Thoracic aorta (tissue), 2 donors: ENCODE measurements at places on chromosomes 16 and 17.

DNA sequence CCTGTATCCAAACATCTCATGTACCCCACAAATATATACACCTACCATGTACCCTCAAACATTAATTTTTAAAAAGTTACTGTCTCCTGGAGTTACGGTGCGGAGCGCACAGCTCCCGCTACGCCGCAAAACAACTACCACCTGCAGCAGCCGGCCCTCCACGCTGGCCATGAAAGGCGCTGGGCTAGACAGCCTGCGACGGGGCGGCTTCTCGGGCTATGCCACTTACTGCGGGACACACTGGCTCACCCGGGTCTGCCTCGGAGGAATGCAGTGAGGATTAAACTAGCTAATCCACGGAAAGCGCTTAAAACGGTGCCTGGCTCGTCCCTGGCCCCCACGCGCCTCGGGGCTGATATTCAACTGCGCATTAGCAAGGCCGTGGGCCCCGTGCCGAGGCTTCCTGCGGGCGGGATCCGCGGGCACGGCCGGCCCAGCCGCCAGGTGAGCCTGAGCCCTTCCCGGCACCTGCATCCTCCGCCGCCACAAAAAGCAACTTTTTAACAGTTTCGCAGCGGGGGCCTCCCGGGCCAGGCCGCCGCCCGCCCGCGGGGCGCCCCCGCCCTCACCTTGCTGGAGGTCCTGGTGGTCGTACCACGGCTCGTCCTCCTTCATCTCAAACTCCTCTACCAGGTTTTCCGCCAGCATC lies 633 bp downstream of the CDR2 start:
- peak overlapping the region; percentile 73 for H3K27ac ChIP-seq
- peak overlapping the region; percentile 79 for H3K4me3 ChIP-seq
- no peak for DNase-seq
- no peaks in the 10 kb centered on the region for H3K36me3 ChIP-seq
- peaks cover 46% of the 10 kb centered on the region for H3K4me1 ChIP-seq
- H3K27me3 ChIP-seq = no peaks in the 10 kb centered on the region

GRCh38 chr16:49821156-49821555 lies 34.8 kb downstream of the ZNF423 start:
- H3K4me1 ChIP-seq = no peaks in the 10 kb centered on the region
- no peak overlapping the region for H3K27ac ChIP-seq
- DNase-seq = no peak

- no peaks in the 10 kb centered on the region for H3K36me3 ChIP-seq
- no peak overlapping the region for H3K4me3 ChIP-seq
- no peak overlapping the region for H3K27ac ChIP-seq
- H3K27me3 ChIP-seq = peaks cover 6% of the 10 kb centered on the region
- peaks cover 1% of the 10 kb centered on the region for H3K4me1 ChIP-seq
- DNase-seq = no peak
Measured at GRCh38 chr16:67648088-67648763, 3.3 kb downstream of the CARMIL2 start.

DNA sequence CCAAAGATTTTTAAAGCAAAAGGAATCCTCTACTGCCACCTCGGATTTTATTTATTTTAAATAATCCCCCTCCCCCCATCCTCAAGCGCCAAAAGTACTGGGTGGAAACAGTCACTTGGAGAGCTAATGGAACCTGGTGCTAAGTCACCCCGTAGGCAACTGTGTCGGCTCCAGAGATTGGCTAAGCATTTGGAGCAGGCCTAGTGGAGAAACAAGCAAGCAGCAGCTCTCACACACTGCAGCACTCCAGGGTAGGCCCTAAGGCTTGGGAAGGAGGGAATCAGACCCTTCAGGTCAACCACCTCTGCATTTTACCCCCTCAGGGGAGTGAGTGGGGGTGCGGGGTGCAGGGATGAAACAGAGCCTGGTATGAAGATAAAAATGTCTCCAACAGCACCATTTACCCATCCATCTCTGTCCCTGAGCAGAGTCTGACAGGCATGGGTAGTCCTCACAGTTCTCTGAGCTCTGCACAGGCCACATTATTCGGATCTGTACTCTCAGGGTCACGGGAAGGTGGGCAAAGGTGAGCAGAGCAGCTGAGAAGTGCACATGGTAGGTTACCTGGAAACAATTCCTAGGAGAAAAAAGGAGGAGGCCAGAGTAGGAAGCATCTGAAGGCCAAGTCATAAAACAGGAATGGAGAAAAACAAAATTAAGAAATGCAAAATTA lies 27.2 kb upstream of the STAC2 start:
- no peaks in the 10 kb centered on the region for H3K27me3 ChIP-seq
- H3K4me1 ChIP-seq = no peaks in the 10 kb centered on the region
- H3K4me3 ChIP-seq = no peak overlapping the region
- peaks cover 15% of the 10 kb centered on the region for H3K36me3 ChIP-seq
- DNase-seq = no peak
- no peak overlapping the region for H3K27ac ChIP-seq

- H3K27ac ChIP-seq = no peak overlapping the region
- no peak overlapping the region for H3K4me3 ChIP-seq
- no peaks in the 10 kb centered on the region for H3K27me3 ChIP-seq
- DNase-seq = no peak
- no peaks in the 10 kb centered on the region for H3K36me3 ChIP-seq
- H3K4me1 ChIP-seq = no peaks in the 10 kb centered on the region
Measured at GRCh38 chr17:33463887-33464286, 170.8 kb upstream of the ASIC2 start.

DNA sequence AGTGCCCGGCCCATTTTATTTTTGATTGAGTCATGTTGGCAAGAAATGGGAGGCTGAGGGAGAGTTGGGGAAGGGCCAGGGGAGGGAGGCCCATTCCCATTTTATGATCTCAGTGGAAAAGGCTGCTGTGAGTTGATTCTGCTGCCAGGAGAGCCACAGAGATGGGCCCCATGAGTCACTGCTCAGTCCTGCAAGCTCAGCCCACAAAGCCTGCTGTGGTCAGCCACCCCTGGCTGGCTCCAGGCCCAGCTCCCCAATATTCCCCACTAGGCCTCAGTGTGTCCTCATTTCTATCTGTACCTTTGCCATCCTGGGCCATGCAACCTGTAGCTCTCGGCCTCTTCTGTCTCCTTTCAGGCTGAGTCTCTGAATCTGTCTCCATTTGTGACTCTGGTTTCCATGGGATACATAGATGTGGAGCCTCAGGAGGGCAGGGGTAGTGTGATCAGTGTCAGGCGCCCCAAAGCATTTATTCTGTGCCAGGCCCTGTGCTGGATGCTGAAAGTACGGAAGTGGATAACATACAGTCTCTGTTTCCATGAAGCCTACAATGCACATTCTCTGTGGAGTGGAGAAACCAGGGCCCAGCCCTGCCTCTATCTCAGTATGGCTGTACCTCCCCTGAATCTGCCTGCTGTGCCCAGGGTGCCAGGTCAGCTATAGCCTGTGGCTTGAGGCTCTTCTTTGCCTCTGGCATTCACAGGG lies 1.9 kb upstream of the PLEKHG4 start:
- peaks cover 16% of the 10 kb centered on the region for H3K4me1 ChIP-seq
- H3K4me3 ChIP-seq = no peak overlapping the region
- peak overlapping the region; percentile 82 for H3K27ac ChIP-seq
- peak; percentile 63 for DNase-seq
- H3K36me3 ChIP-seq = no peaks in the 10 kb centered on the region

- H3K36me3 ChIP-seq = no peaks in the 10 kb centered on the region
- peaks cover 9% of the 10 kb centered on the region for H3K4me1 ChIP-seq
- no peaks in the 10 kb centered on the region for H3K27me3 ChIP-seq
Measured at GRCh38 chr17:39738568-39738901, 797 bp downstream of the GRB7 start.

- no peak overlapping the region for H3K4me3 ChIP-seq
- DNase-seq = no peak
- no peaks in the 10 kb centered on the region for H3K36me3 ChIP-seq
Measured at GRCh38 chr16:73154063-73154870, 106.3 kb upstream of the ZFHX3 start.

GRCh38 chr17:73338566-73339197 lies 26.9 kb upstream of the CDC42EP4 start:
- DNase-seq = no peak
- peaks cover 22% of the 10 kb centered on the region for H3K4me1 ChIP-seq
- H3K27me3 ChIP-seq = no peaks in the 10 kb centered on the region
- H3K4me3 ChIP-seq = peak overlapping the region; percentile 56
- H3K36me3 ChIP-seq = no peaks in the 10 kb centered on the region

GRCh38 chr17:71799657-71800056 lies 321.2 kb upstream of the SOX9 start:
- H3K27me3 ChIP-seq = no peaks in the 10 kb centered on the region
- H3K4me1 ChIP-seq = no peaks in the 10 kb centered on the region
- DNase-seq = no peak
- H3K36me3 ChIP-seq = no peaks in the 10 kb centered on the region
- H3K27ac ChIP-seq = no peak overlapping the region
- H3K4me3 ChIP-seq = no peak overlapping the region

- H3K4me3 ChIP-seq = peak overlapping the region; percentile 2
- no peak for DNase-seq
- no peaks in the 10 kb centered on the region for H3K27me3 ChIP-seq
- peaks cover 36% of the 10 kb centered on the region for H3K4me1 ChIP-seq
Measured at GRCh38 chr17:65455972-65456343, 105.5 kb downstream of the AXIN2 start.

DNA sequence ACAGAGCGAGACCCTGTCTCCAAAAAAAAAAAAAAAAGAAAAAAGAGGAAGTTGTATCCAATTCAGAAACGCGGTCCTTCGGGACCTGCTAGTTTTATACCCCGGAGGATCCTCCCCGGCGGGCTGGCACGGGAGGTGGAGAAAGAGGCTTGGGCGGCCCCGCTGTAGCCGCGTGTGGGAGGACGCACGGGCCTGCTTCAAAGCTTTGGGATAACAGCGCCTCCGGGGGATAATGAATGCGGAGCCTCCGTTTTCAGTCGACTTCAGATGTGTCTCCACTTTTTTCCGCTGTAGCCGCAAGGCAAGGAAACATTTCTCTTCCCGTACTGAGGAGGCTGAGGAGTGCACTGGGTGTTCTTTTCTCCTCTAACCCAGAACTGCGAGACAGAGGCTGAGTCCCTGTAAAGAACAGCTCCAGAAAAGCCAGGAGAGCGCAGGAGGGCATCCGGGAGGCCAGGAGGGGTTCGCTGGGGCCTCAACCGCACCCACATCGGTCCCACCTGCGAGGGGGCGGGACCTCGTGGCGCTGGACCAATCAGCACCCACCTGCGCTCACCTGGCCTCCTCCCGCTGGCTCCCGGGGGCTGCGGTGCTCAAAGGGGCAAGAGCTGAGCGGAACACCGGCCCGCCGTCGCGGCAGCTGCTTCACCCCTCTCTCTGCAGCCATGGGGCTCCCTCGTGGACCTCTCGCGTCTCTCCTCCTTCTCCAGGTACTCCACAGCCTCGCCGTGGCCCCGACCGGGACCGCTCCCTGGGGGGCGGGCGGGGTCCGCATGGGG lies at the start of gene CDH3:
CDH3 (plus strand) TSS at position 596 of the 779 bp plus-strand sequence; CDS start at position 666, 70 bp downstream.
- no peaks in the 10 kb centered on the region for H3K36me3 ChIP-seq
- DNase-seq = no peak
- H3K4me3 ChIP-seq = peak within 1 kb of the TSS; percentile 49
- H3K27ac ChIP-seq = no peak within 1 kb of the TSS

DNA sequence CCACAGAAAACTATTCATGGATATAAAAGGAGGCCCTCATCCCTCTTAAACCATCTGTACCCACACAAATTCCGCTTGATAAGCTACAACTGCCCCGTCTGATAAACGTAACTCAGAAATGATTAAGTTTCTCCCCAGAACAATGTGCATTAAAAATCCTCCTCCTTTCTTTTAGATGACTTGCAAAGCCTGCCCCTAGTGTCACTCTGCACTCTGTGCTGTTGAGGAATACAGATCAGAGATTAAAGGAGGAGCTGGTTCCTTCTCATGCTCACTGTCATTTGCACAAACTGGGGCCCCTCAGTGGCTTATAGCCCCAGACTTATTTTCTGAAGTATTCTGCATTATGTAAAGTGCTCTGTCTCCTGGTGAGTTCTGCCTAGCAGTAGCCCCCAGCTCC lies 33.3 kb downstream of the CDRT15 start:
- H3K36me3 ChIP-seq = peaks cover 5% of the 10 kb centered on the region
- DNase-seq = no peak
- H3K27me3 ChIP-seq = no peaks in the 10 kb centered on the region
- no peak overlapping the region for H3K27ac ChIP-seq
- H3K4me3 ChIP-seq = no peak overlapping the region
- H3K4me1 ChIP-seq = no peaks in the 10 kb centered on the region

DNA sequence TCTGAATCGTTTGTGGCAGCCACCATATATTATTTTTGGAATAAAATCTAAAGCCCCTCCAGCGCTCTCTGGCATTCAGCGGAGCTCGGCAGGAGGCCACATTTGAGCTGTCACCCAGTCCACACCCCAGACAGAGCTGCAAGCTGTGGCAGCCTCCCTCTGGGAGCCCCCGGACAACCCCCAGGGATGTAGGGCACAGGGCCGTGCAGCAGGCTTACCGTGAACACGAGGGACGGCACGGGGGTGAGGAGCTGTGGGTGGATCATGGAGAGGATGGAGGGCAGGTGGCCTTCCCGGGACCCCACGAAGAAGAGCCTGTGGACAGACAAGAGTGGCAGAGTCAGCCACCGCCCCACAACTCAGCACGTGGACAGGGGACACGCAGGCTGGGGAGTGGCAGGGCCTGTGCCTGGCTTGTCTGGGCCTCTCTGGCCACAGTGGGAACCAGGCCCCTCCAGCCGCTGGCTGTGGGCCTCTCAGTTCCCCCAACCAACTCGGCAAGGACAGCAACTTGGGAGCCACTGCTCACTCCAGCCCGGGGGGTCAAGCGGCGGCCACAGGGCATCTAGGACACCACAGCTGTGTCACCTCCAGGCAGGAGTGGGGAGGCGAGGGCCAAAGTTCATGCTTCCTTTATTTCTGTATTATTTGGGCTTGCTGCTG lies 31.5 kb downstream of the SLC7A5 start:
- no peak for DNase-seq
- no peak overlapping the region for H3K4me3 ChIP-seq
- no peak overlapping the region for H3K27ac ChIP-seq

GRCh38 chr17:58371300-58371950 lies 19.4 kb upstream of the SUPT4H1 start:
- no peaks in the 10 kb centered on the region for H3K4me1 ChIP-seq
- H3K27me3 ChIP-seq = no peaks in the 10 kb centered on the region
- H3K36me3 ChIP-seq = no peaks in the 10 kb centered on the region
- no peak overlapping the region for H3K27ac ChIP-seq

GRCh38 chr17:64974750-64975317 lies 55.6 kb upstream of the LRRC37A3 start:
- H3K36me3 ChIP-seq = peaks cover 6% of the 10 kb centered on the region
- peaks cover 9% of the 10 kb centered on the region for H3K4me1 ChIP-seq
- H3K27ac ChIP-seq = peak overlapping the region; percentile 95
- no peaks in the 10 kb centered on the region for H3K27me3 ChIP-seq
- DNase-seq = no peak
- peak overlapping the region; percentile 85 for H3K4me3 ChIP-seq
